ENCODE measurements at places on chromosomes 1 and 21.
A peak's percentile ranks its signal among the peaks of the same experiment; 100 is the strongest.

- no peak for DNase-seq
Measured at GRCh38 chr21:21051109-21052055, 53.2 kb downstream of the NCAM2 start.

DNA sequence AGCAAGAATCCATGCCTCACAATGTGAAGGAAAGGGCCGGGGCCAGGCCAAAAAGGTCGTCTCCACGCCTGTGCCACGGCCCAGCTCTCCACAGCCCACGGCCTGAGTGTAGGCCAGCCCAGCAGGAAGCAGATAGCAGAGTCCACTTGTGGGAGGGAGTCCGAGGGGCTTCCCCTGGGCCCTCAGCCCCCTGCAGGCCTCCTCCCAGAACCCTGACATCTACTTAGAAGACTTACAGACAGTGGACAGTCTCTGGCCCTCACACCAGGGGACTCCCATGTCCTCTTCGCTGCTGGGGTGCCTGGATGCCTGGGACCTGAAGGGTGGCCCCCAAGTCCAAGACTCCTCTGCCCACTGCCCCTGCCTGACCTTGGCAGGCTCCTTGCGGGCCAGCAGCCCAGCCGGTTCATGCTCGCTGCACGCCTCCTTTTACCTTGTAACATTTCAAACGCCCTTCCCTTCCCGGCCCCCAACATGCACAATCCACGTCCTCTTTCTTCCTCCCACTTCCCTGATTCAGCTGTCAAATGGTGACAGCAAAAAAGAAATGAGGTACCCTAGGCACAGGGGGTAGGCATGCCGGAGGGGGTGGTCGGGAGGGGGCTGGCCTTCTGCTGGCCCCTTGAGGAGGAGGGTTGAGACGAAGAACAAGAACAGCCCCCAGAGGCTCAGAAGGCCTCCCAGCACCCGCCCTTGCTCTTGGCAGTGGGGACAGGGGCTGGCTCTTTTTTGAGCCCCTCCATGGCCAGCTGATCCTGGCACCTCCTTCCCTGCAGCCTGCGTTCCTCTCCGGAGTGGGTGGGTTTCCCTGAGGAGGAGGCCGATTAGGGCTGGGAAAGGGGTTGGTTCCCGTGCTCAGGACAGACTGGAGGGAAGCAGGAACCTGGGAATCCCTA is 997 bp upstream of the PTPN7 start:
- no peak for DNase-seq

- DNase-seq: no peak
Measured at GRCh38 chr1:63723602-63724001, 50.2 kb upstream of the ROR1 start.

DNA sequence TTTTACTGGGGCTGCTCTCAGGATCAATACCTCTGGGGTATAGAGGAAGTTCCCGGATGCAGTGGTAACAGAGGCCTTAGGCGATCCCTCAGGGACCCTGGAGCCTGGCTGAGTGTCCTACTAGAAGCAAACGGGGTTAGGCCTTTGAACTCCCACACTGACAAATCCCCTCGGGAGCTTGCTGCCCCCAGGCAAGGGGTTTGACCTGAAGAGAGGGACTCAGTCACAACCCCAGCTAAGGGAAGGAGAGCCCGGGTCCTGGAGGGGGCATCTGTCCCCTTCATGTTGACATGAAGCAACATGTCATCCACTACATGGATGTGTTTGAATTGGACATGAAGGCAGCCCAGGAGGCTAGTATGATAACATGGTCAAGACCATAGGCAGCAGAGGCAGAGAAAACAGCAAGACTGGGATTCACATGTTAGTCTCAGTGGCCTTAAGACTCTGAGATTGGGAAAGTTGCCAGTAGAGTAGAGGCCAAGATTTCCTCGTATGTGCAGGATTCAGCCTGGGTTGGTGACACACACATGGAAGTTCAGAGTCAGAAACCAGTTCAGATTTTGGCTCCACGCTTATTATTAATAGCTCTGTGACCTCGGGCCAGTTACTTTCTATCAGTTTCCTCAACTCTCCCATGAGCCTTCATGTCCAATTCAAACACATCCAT is 101.5 kb downstream of the KCNN3 start:
- DNase-seq: no peak

- DNase-seq: peak; percentile 3
Measured at GRCh38 chr1:199723250-199723956, 304.1 kb upstream of the NR5A2 start.

GRCh38 chr1:246029616-246030015 is 477.5 kb downstream of the SMYD3 start:
- DNase-seq: no peak

DNA sequence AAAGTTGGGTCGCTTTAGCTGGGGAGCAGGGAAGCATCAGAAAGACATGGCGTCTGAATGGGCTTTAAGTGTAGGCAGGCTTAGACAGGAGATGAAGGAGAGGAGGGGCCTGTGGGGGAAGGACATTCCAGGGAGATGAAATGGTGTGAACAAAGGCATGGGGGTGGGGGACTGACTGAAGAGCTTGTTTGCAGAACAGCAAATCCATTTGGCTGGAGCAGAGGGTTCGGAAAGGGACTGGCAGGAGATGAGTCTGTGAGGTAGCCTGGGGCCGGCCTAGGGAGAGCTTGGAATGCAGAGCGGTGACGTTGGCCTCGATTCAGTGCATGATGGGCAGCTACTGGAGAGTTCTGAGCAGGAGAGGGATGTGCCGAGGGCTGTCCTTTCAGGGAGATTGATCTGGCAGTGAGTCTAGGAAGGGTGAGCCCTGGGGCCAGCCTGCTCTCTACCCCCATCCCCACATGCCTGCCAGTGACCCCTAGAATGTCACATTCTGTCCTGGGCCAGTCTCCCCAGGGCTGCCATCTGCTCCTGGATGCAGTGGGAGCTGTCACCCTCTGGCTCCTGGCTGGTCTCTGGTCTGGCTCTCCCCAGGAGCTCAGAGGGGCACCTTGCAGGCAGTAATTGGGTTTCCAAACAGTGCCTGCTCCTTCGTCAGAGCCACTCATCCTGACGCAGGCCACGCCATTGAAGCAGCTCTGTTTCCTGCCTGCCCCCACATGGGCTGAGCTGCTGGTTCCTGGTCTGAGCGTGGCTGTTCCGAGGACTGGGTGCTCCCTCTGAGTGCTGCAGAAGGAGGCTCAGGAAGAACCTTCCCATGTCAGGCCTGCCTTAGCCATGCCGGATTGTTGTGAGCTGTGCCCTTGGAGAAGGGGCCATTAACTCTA is 22.3 kb upstream of the TMEM222 start:
- DNase-seq: peak; percentile 100

- DNase-seq: no peak
Measured at GRCh38 chr1:180612632-180613031, 19.2 kb upstream of the XPR1 start.

- DNase-seq: no peak
Measured at GRCh38 chr1:37238364-37239224, 204.3 kb upstream of the GRIK3 start.

GRCh38 chr1:24379733-24380315 is 33.8 kb downstream of the STPG1 start:
- DNase-seq: peak; percentile 42

DNA sequence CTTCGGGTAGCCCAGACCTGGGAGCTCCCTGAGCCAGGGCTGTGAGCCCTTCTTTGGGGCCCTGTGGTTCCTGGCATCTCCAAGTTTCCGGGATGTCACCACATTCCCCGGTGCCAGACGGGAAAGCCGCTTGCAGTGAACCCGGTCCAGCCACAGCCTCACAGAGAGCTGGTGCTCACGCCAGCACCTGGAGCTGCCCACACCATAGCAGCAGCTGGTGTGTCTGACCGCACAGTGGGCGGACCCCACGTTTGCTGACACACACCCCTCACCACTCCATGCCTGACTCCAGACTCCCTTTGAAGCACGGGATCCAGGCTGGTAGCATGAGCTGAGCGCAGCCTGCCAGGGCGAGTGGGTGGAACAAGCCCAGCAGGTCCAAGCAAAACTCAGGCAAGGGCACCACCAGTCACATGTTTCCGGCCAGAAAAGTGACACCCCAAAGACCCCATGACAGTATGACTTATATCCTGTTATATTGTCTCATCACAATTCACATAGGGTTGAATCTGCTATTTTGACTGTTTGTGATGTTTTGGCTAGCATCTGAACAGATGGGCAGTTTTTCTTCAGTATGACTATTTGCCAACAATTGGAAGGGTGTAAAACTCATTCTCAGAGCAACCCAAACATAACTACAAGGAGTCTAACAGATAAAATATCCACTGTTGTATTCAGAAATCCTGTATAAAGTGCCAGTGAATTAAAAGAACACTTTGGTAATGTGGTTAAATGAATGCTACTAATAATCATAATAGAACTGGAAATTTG is 285.4 kb downstream of the SMYD3 start:
- DNase-seq: no peak

DNA sequence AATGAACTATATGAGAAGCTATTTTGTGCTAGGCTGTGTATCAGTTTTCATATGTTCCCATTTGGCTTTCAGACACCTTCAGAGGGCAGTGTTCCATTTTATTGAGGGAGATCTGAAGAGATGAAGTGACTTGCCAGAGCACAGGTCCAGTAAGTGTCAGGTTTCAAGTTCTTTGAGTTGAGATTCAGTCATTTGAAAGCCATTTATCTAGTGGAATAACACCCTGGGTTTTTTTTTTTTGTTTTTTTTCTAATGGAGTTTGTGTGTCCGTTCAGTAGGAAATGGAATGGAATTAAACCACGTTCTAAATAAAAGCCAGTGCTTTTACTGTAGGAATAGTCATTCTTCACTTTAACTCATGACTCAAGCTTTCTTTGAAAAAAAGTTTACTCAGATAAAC is 652.9 kb upstream of the USP24 start:
- DNase-seq: peak; percentile 57

GRCh38 chr1:26352338-26352679 is 1.6 kb downstream of the CRYBG2 start:
- no peak for DNase-seq

- no peak for DNase-seq
Measured at GRCh38 chr1:27889506-27889905, 17.2 kb downstream of the THEMIS2 start.

- peak; percentile 48 for DNase-seq
Measured at GRCh38 chr1:76881762-76882161, 14.5 kb downstream of the ST6GALNAC5 start.

DNA sequence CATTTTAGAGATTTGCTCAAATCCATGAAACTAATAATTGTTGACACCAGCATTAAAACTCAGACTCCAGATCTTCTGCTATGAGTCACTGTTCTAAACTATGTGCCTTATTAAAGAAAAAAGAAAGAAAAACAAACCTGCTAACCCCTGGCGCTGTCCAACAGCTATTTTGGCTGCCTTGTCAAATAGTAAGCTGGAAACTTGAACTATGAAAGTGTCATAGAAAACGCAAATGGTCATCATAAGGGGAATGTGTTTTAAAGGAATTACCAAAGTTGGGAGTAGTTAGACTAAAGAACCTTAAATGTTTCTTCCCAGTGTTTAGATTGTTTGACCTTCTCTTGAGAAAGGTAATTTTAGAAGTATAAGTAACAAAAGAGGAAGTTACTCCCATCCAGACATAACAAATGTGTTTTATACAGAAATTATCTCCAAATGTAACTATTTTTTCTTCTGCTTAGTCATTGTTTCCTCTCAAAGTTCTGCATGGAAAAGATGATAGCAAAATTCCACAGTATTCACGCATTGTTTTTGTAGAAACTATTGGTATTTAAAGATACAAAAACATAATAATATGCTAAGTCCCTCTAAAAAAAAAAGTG is 272.4 kb downstream of the TPR start:
- DNase-seq: peak; percentile 94

DNA sequence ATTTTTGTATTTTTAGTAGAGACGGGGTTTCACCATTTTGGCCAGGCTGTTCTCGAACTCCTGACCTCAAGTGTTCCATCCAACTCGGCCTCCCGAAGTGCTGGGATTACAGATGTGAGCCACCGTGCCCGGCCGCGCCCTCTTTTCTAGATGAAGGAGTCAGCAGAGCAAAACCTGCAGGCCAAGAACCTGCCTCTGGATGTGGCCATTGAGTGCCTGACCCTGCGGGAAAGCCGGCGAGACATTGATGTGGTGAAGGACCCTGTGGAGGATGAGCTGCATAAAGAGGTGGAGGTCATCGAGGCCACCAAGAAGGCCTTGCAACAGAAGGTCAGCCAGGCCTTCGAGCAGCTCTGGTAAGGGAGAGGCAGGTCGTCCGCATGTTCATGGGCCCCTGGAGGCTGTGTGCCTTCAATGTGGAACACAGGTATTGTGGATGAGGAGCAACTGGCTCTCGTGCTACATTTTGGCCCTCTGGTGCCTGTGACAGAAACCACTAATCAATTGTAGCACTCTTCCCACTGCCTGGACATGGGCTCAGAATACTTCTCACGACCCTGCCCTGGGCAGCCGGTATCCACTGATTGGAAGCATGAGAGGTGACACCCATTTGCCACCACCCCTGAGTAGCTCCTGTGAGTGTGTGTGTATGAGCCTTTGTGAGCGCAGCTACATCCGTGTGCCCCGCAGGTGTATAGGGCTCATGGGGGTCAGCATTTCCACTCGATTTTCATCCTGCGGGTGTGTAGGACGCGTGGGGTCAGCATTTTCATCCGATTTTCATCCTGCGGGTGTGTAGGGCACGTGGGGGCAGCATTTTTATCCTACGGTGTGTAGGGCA is 2.0 kb downstream of the TEKT2 start:
- no peak for DNase-seq

GRCh38 chr21:26967062-26967913 is at the start of gene ADAMTS5:
ADAMTS5 (minus strand) TSS chr21:26967088; CDS start chr21:26966391, 697 bp downstream.
- peak; percentile 90 for DNase-seq

DNA sequence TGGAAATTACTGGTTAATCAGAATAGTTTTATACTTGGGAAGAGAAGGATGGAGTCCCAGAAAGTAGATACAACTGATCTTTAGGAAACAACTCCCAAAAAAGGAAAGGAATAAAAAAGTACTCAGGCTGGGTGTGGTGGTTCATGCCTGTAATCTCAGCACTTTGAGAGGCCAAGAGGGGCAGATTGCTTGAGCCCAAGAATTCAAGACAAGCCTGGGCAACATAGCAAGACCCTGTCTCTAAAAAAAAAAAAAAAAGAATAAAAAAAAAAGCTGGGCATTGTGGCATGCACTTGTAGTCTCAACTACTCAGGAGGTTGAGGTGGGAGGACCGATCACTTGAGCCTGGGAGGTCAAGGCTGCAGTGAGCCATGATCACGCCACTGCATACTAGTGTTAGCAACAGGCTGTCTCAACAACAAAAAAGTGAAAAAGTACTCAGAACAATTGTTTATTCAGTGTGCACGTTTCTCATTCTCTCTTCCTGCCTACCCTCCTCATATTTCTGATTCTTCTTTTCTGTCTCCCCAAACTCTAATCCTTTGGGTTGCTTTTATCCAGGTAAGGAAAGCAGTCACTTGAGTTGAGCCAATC is 2.2 kb upstream of the DHCR24 start:
- DNase-seq: no peak

- DNase-seq: no peak
Measured at GRCh38 chr1:241605146-241605805, 34.9 kb downstream of the CHML start.

GRCh38 chr1:202167708-202168415 is 7.5 kb upstream of the PTPN7 start:
- peak; percentile 55 for DNase-seq
